ENCODE measurements at places on chromosomes 5 and 9. TPM values are rescaled to one million over a fixed set of nuclear protein-coding genes. Genes with fewer than 3 reads are reported as not detected.

GRCh38 chr9:105994970-105995369 is 300.6 kb downstream of the TMEM38B start:
- no peak overlapping the region for H3K4me3 ChIP-seq
- no peaks in the 10 kb centered on the region for H3K4me1 ChIP-seq
- no peak for DNase-seq
- H3K27me3 ChIP-seq, result no peaks in the 10 kb centered on the region
- H3K36me3 ChIP-seq, result no peaks in the 10 kb centered on the region

CBY3 gene
- total RNA-seq, result not detected

- peaks cover 10% of the 10 kb centered on the region for H3K4me1 ChIP-seq
- no peak overlapping the region for H3K27ac ChIP-seq
- H3K36me3 ChIP-seq, result no peaks in the 10 kb centered on the region
- H3K27me3 ChIP-seq, result no peaks in the 10 kb centered on the region
- no peak overlapping the region for H3K4me3 ChIP-seq
Observed at GRCh38 chr5:67855523-67855922, 360.0 kb upstream of the PIK3R1 start.

DNA sequence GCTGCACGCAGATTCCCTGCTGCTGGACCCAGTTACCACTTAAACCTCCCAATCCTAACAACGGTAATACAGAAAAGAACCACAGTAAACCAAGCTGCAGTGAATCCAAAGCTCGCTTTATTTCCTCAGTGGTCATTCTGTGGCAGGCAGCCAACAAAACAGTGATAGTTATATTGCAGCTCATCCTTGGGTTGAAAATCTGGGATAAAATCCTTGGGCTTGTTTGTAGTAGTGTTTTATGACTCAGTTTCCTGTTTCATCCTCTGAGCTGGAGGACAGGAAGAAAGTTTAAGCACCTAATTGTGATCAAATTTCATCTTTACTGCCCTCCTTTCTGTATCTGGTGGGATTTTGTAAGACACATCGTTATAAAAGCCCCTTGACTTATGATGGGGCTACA is 31.4 kb downstream of the HMGCR start:
- no peaks in the 10 kb centered on the region for H3K4me1 ChIP-seq
- H3K27me3 ChIP-seq, result no peaks in the 10 kb centered on the region
- H3K27ac ChIP-seq, result no peak overlapping the region
- DNase-seq, result no peak
- peaks cover 8% of the 10 kb centered on the region for H3K36me3 ChIP-seq

DNA sequence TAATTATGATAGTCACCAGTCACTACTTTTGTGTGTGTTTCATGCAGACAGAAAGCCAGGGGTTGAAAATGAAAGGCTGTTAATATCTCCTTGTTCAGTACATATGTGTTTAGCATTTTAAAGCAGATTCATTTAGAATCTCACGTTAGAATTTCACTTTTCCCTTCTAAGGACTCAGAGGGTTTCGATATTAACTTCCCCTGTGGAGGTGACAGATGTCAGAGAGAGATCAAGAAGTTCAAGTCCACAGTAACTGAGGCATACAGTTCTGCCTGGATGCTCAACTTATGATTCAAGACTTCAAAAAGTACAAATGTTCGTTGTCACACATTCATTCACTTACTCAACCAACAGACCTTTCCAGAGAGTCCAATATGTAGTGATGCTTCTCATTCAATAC is 251.1 kb downstream of the EBF1 start:
- H3K27ac ChIP-seq, result no peak overlapping the region
- H3K27me3 ChIP-seq, result no peaks in the 10 kb centered on the region
- H3K36me3 ChIP-seq, result no peaks in the 10 kb centered on the region

EGR1 gene
- total RNA-seq, result 72.9 TPM

GRCh38 chr9:20742833-20743232 is 58.8 kb downstream of the FOCAD start:
- no peaks in the 10 kb centered on the region for H3K36me3 ChIP-seq
- no peak overlapping the region for H3K4me3 ChIP-seq
- H3K27me3 ChIP-seq, result no peaks in the 10 kb centered on the region
- DNase-seq, result no peak
- H3K27ac ChIP-seq, result no peak overlapping the region
- peaks cover 7% of the 10 kb centered on the region for H3K4me1 ChIP-seq

SLC46A2 gene
- 0.18 TPM for total RNA-seq

DNA sequence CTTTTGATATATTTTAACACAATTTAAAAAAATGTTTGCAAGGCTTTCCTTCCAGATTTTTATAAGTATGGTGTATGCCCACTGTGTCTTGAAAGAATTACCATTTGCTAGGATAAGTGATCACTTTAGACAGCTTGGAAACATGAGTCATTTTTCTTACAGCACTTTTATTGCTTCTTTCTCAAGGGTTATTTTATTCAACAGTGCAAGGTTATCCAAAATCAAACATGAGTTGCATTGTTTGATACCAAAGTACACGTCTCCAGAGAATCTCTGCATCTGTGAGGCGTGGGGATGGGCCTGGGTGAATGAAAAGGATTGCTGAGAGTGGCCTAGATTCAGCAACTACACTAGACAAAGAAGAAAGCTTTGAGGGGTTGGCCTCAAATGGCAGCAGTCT is 329.6 kb downstream of the ADAMTS6 start:
- H3K27ac ChIP-seq, result no peak overlapping the region
- H3K27me3 ChIP-seq, result no peaks in the 10 kb centered on the region
- no peak for DNase-seq
- no peak overlapping the region for H3K4me3 ChIP-seq

DNA sequence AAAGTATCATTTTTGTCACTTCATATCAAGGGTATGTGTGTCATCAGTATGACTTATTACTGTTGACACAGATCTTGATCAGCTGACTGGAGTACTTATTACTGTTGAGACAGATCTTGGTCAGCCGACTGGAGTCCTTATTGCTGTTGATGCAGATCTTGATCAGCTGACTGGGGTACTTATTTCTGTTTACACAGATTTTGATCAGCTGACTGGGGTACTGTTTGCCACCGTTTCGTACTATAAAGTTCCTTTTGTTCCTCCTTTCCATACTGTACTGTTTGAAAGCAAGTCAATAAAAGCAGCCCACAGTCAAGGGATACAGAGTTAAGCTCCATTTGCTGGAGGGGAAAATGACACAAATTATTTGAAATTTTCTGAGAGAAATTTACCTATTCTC is 347.3 kb downstream of the CDH12 start:
- H3K4me1 ChIP-seq, result no peaks in the 10 kb centered on the region
- no peaks in the 10 kb centered on the region for H3K36me3 ChIP-seq
- no peaks in the 10 kb centered on the region for H3K27me3 ChIP-seq
- no peak overlapping the region for H3K4me3 ChIP-seq

IFNB1 gene
- not detected for total RNA-seq

ERAP2 gene
- total RNA-seq, result 1.5 TPM

- DNase-seq, result peak; percentile 41
- no peaks in the 10 kb centered on the region for H3K36me3 ChIP-seq
- H3K27me3 ChIP-seq, result no peaks in the 10 kb centered on the region
- no peaks in the 10 kb centered on the region for H3K4me1 ChIP-seq
- H3K4me3 ChIP-seq, result peak overlapping the region; percentile 49
- H3K27ac ChIP-seq, result peak overlapping the region; percentile 71
Observed at GRCh38 chr5:18745042-18745987, 1111.1 kb downstream of the TAF11L14 start.

- no peak for DNase-seq
- no peak overlapping the region for H3K4me3 ChIP-seq
- H3K27ac ChIP-seq, result no peak overlapping the region
- no peaks in the 10 kb centered on the region for H3K27me3 ChIP-seq
- no peaks in the 10 kb centered on the region for H3K4me1 ChIP-seq
Observed at GRCh38 chr5:173680660-173681242, 64.3 kb upstream of the BOD1 start.

PHYHD1 gene
- total RNA-seq, result 47.7 TPM

DNA sequence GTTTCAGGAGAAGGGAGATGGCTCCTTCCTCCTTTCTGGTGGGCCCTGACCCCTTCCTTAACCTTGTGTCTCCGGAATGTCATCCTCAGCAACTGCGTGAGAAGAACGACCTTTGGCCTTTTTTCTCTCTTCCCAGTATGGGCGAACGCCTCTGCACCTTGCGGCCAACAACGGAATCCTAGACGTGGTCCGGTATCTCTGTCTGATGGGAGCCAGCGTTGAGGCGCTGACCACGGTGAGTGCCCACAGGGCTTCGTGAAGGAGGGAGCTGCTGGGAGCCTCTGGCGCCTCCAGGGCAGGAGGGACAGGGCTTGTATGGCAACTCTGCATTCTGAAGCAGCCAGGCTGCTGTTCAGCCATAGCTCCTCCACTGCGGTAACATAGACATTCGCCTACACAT is 68.0 kb upstream of the CTSL start:
- no peaks in the 10 kb centered on the region for H3K4me1 ChIP-seq
- no peak for DNase-seq
- peaks cover 3% of the 10 kb centered on the region for H3K36me3 ChIP-seq
- H3K27ac ChIP-seq, result no peak overlapping the region
- H3K27me3 ChIP-seq, result no peaks in the 10 kb centered on the region

SPINK13 gene
- not detected for total RNA-seq

PCA3 gene
- 0.46 TPM for total RNA-seq

DNA sequence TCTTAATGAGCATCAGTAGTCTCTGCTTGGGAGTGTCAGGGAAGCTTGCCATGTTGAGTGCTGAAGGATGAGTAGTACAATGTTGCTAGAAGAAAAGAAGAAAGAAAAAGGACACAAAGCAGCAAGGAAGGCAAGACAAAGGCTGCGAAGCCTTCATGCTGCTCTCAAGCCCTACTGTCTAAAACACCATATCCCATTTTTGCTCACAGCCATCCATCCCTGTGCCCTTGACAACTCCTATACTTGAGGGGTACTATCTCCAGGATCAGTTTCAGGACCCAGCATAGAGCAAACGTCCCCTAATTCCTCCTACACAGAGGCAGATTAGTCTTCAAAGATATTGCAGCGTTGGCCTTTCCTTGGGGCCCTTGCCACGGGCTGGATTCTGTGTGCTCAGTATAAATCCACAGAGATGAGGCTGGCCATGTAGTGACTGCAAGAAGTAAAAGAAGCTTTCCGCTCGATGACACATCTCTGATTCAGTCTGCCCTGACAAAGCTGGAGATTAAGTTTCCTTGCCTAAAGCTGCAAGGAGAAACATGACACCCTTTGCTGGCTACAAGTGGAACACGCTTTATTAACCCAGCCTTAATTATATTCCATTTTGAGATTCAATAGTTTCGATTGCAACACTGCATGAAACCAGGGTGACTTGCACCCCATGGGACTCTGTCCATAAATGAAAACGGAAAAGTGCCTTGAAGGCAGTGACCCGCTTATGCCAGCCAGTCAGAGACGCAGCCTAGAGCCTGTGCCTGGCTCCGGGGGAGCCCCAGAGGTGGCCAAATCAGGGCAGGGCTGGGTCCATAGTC is 304.6 kb downstream of the ACTL7B start:
- no peaks in the 10 kb centered on the region for H3K4me1 ChIP-seq
- DNase-seq, result no peak
- H3K27me3 ChIP-seq, result no peaks in the 10 kb centered on the region
- H3K27ac ChIP-seq, result no peak overlapping the region

- no peaks in the 10 kb centered on the region for H3K27me3 ChIP-seq
- DNase-seq, result no peak
- H3K4me3 ChIP-seq, result no peak overlapping the region
- no peaks in the 10 kb centered on the region for H3K4me1 ChIP-seq
- no peaks in the 10 kb centered on the region for H3K36me3 ChIP-seq
Observed at GRCh38 chr5:35538198-35538931, 79.3 kb upstream of the SPEF2 start.

GDNF gene
- 0.32 TPM for total RNA-seq

GRCh38 chr9:83456226-83456625 is 82.0 kb downstream of the FRMD3 start:
- no peaks in the 10 kb centered on the region for H3K27me3 ChIP-seq
- DNase-seq, result no peak
- H3K4me3 ChIP-seq, result no peak overlapping the region
- H3K36me3 ChIP-seq, result no peaks in the 10 kb centered on the region
- H3K4me1 ChIP-seq, result no peaks in the 10 kb centered on the region
- H3K27ac ChIP-seq, result no peak overlapping the region

DNA sequence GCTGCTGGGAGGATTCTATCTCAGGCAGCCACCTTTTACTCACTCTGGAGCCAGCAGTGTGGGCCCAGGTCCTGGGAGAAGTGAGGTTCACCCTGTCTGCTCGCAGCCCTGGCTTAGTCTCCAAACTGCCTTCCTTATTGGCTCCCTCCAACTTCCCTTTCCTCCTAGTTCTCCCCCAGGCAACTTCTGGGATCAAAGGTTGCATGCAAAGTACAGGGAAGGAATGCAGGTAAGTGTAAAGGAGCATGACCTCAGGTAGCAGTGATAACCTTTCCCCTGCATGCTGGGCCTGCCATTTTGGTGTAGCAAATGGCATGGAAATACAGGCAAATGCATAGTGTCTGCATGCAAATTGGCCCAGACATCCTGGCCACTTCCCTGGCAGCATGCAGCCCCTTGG is 53.8 kb upstream of the ARAP3 start:
- H3K4me1 ChIP-seq, result no peaks in the 10 kb centered on the region
- H3K36me3 ChIP-seq, result no peaks in the 10 kb centered on the region
- no peak for DNase-seq
